ENCODE measurements at places on chromosomes 2 and 18.
A peak's percentile ranks its signal among the peaks of the same experiment; 100 is the strongest.

GRCh38 chr2:215059724-215060123 is 78.7 kb downstream of the ABCA12 start:
- DNase-seq, result no peak

DNA sequence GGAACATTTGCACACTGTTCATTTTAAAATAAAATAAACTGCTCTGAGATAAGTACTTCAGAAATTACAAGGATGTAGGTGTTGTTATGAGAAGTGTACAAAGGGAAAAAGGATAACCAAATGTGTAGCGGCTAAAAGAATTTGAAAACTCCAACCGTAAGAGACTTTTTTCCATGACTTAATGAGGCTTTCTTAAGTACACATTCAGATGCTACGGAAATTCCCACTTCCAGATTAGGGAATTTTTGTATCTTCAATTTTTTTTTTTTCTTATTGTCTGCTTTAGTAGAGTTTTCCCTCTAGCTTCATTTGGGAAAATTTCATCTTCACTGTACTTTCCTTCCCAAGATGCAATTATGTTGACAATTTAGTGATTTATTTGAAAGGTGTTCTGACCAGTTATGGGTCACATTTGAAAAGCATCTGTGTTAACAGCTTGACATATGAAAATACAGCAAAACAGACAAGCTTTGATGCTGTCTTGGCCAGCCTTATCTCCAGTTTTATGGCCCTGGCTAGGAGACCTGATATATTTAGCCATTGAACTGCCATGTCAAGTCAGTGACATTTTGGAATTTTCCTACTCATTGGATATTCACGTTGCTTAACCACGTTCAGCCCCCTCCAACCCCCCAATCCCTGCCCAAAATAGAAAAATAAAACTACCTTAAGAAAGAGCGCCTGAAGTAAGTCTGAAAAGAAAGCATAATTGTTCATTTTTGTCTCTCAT is 105.6 kb downstream of the FEZ2 start:
- no peak for DNase-seq

GRCh38 chr2:2026252-2026831 is 282.0 kb upstream of the PXDN start:
- DNase-seq, result no peak

DNA sequence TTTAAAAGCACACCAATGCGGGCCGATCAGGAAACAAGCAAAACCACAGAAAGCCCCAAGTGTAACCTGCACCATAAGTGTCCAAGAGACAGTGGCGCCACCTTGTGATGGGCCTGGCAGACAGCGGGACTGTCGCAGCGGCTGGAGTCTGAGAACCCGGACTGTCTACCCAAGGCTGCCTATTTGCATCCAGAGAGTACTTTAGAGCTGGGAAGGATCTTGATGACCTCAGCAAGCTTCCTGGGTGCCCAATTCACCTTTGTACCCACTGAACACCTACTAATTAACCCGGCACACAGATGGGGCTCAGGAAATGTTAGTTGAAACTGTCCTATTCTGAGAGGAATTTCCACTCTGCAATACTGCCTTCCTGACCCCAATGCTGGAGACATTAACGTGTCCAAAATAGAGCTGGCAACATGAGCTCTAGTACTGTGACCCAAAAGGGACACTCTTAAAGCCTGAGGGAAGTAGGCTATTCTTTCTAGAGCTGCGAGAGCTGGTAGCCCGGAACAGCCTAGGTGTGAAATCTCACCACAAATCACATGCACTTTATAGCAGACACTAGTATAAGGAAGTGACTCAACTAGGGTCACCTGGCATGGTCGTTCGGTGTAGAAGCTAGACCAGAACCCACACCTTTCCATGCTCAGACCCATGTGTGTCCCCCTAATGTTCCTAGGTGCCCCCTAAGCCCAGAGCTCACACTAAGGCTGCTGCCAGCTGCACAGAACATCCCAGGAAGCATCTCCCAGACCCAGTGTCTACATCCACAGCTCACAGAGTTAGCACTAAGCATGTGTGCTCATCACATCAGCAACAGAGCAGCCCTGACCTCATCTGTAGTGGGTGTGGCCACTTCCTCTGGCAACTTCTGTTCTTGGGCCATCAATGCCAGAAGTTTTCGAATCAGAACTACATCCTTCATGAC is 25.4 kb downstream of the POLR1A start:
- DNase-seq, result peak; percentile 45

- no peak for DNase-seq
Observed at GRCh38 chr2:50732796-50733195, 299.1 kb downstream of the NRXN1 start.

GRCh38 chr2:157420771-157421323 is 23.0 kb downstream of the CYTIP start:
- DNase-seq, result no peak

DNA sequence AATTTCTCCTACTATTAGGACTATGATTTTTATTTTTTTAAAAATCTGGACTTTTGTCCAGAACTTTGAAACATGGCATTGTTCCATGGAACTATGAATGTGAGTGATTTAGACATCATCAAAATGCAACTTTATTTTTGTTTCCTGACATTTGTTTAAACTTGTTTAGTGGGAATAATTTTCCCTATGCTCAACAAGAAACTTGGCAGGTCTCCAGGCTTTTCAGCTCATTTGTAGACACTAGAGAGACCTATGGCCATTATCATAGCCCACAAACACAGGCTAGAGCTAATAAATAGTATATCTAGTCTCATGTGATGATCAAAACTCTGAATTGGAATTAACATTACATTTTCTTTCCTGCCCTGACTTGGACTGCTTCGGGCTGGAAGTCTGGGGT is 145.1 kb upstream of the CELF4 start:
- no peak for DNase-seq

DNA sequence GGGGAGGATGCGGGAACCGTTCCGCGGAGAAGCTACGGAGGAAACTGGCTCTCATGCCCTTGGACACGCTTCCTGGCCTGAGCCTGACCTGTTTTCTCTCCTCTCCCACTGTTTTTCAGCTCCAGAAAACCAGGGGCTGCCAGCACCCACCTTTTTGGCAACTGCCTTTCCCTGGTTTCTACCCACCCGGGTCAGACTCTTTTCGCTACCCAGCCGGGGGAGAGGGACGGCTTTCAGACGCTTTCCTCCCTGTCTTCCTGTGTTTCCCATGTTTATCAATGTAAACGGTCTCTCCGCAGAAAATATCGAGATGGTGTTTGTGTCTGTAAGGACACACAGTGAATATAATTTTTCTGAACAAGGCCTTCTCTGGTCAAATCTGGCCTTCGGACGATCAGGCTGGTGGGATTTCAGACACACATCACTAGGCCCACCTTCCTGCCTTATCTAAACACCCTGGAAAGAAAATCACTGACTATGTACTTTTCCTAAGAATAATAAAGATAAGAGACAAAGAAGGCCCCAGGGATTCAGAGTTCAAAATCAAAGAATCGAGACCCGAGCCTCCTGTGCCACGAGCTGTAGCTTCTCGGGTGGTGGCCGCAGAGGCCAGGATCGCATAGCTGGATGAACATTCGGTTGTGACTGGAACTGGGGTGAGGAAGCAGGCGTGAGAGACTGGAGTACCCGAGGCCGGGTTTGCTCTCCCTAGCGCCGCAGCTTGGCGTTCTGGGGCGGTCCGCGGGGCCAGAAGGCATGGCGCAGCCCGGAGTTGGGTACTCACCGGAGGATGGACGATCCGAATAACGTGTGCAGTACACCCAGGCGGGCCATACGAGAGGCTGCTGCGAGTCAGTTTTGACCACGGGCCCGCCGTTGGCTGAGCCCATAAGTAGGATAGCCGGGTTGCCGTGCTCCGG is 1.7 kb downstream of the EN1 start:
- DNase-seq, result no peak
